ENCODE measurements at places on chromosomes 11 and 22. TPM values are rescaled to one million over a fixed set of nuclear protein-coding genes. Genes with fewer than 3 reads are reported as not detected.

DNA sequence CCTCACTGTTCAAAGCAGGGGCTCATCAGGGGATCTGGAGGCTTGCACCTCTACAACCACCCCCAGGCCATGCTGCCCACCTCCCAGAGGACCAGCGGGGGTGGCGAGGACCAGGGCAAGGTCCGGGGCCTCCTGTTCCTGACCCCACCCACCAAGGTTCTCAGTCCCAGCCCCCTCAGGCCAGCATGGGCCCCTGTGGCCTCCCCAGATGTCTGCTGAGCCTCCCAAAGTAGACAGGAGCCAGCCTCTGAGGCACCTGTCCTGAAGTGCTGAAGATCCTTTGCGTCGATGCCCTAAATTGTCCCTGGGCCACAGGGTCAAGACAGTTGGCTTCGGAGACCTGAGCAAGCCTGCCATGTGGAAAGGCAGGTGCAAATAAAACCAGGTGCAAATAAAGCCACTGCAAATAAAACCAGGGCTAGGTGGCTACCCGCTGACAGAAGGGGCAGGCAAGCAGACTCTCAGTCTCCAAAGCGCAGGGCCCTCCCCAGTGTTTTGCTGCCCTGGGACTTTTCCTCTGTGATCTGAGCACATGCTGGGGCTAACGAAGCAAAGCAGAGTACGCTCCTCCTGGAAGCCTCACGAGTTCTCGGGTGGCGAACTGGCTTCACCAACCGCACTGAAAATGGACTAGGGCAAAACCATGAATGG is 22.4 kb upstream of the ARFGAP3 start:
- no peaks in the 10 kb centered on the region for H3K27me3 ChIP-seq
- no peak for DNase-seq
- peaks cover 6% of the 10 kb centered on the region for H3K4me1 ChIP-seq

DNA sequence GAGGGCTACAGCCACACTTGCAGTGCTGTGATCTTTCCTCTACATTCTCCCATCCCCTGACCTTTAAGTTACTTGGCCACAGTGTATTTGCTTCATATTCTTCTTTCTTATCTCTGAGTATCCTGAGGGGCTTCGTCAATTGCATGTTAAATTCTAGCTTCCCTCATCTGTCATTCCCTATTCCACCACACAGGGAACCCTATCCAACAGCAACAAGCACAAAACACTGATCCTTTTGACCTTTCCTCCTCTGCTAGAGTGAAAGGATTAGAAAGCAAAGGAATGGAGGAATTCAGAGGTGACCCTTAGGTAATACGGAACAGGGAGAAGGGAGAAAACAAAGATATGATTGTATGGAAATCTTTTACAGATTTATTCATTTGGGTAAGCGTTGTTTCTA is 1061.7 kb upstream of the TENM4 start:
- H3K4me1 ChIP-seq = no peaks in the 10 kb centered on the region
- H3K27me3 ChIP-seq = no peaks in the 10 kb centered on the region
- no peak overlapping the region for H3K27ac ChIP-seq
- no peaks in the 10 kb centered on the region for H3K36me3 ChIP-seq

- peaks cover 100% of the 10 kb centered on the region for H3K4me1 ChIP-seq
- no peak for DNase-seq
- H3K36me3 ChIP-seq = peaks cover 9% of the 10 kb centered on the region
- no peaks in the 10 kb centered on the region for H3K27me3 ChIP-seq
These were observed 24.9 kb downstream of the PICALM start for GRCh38 chr11:86043765-86044503.

Gene DGAT2
- 3.5 TPM for polyA plus RNA-seq

- no peaks in the 10 kb centered on the region for H3K27me3 ChIP-seq
- peak overlapping the region; percentile 97 for H3K27ac ChIP-seq
- peaks cover 31% of the 10 kb centered on the region for H3K4me1 ChIP-seq
- peaks cover 34% of the 10 kb centered on the region for H3K36me3 ChIP-seq
These were observed 7.7 kb upstream of the NEAT1 start for GRCh38 chr11:65414776-65415498.

DNA sequence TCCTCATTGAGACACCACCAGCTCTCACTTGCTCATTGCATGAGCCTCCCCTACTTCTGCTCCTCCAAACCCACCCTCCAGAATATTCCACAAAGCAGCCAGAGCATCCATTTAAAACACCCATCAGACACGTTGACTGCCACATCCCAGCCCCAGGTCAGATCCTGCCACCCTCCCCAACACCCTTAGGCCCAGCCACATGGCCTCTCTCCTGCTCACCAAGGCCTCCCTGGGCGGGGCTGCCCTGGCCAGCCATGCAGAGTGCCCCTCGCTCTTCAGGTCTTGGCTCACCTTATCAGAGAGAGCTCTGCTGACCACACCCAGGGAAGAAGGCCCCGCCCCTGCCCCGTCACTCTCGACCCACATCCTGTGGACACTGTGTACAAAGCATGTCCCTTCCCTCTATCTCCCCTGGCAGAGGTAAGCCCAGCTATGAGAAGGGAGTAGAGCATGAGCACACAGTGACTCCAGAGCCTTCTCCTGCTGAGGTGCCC is 106.8 kb downstream of the MICAL3 start:
- peaks cover 61% of the 10 kb centered on the region for H3K4me1 ChIP-seq
- H3K36me3 ChIP-seq = no peaks in the 10 kb centered on the region
- no peak overlapping the region for H3K4me3 ChIP-seq
- no peaks in the 10 kb centered on the region for H3K27me3 ChIP-seq
- DNase-seq = peak; percentile 87

Gene HEPACAM
- 0.04 TPM for polyA plus RNA-seq

Gene OR52E8
- not detected for polyA plus RNA-seq

DNA sequence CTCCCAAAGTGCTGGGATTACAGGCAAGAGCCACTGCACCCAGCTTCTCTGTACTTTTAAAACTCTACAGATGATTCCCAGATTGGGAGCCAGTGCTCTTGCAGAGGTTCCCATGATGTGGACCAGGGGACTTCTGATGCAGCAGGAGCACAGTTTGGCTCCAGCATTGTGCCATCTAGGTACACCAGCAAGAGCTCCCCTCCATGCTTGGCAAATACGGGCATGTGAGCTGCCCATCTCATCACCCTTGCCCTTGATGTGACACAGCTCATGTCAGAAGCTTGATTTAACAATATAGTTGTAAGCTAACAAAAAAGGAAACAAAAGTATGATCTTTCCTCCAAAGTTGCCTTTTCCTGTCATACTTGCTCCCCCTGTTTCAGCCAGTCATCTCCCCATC is 28.7 kb downstream of the SNU13 start:
- H3K4me1 ChIP-seq = no peaks in the 10 kb centered on the region
- H3K4me3 ChIP-seq = no peak overlapping the region
- no peak overlapping the region for H3K27ac ChIP-seq
- peaks cover 100% of the 10 kb centered on the region for H3K36me3 ChIP-seq
- DNase-seq = no peak

GRCh38 chr11:80748207-80748925 is 1307.5 kb upstream of the TENM4 start:
- H3K27me3 ChIP-seq = no peaks in the 10 kb centered on the region
- H3K36me3 ChIP-seq = no peaks in the 10 kb centered on the region
- H3K4me3 ChIP-seq = no peak overlapping the region
- no peak overlapping the region for H3K27ac ChIP-seq

- no peaks in the 10 kb centered on the region for H3K36me3 ChIP-seq
- no peak overlapping the region for H3K27ac ChIP-seq
- DNase-seq = no peak
- H3K4me3 ChIP-seq = no peak overlapping the region
These were observed 44.8 kb downstream of the SLN start for GRCh38 chr11:107666911-107667613.

Gene GGTLC2
- not detected for polyA plus RNA-seq

GRCh38 chr11:19957294-19957943 is 202.9 kb downstream of the DBX1 start:
- no peak overlapping the region for H3K4me3 ChIP-seq
- H3K27me3 ChIP-seq = no peaks in the 10 kb centered on the region
- H3K36me3 ChIP-seq = no peaks in the 10 kb centered on the region
- no peak for DNase-seq
- H3K4me1 ChIP-seq = no peaks in the 10 kb centered on the region

Gene MGAT3
- 1.5 TPM for polyA plus RNA-seq

DNA sequence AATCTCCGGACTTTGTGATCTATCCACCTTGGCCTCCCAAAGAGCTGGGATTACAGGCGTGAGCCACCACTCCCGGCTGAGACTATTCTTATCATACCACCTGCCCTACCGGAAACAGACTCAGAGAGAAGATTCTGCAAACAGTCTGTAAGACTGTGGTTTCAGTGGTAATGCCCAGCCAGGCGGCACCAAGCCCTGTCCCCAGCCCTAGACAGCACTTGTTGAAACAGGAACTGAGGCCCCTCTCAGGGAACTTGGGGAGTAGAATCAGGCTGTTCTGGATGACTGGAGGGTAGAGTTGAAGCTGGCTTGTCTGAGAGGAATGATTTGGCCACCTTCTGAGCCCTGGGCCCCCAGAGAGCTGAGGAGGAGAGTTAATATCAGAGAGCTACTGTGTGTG is 1.3 kb upstream of the INSC start:
- H3K36me3 ChIP-seq = no peaks in the 10 kb centered on the region
- peaks cover 37% of the 10 kb centered on the region for H3K4me1 ChIP-seq
- peak; percentile 89 for DNase-seq
- no peak overlapping the region for H3K4me3 ChIP-seq
- H3K27ac ChIP-seq = no peak overlapping the region

Gene IL17REL
- polyA plus RNA-seq = 0.33 TPM

- H3K36me3 ChIP-seq = no peaks in the 10 kb centered on the region
- H3K27me3 ChIP-seq = no peaks in the 10 kb centered on the region
- no peak for DNase-seq
- H3K4me1 ChIP-seq = no peaks in the 10 kb centered on the region
These were observed 46.8 kb downstream of the BTG4 start for GRCh38 chr11:111465400-111465799.

Gene OR51F1
- polyA plus RNA-seq = not detected

DNA sequence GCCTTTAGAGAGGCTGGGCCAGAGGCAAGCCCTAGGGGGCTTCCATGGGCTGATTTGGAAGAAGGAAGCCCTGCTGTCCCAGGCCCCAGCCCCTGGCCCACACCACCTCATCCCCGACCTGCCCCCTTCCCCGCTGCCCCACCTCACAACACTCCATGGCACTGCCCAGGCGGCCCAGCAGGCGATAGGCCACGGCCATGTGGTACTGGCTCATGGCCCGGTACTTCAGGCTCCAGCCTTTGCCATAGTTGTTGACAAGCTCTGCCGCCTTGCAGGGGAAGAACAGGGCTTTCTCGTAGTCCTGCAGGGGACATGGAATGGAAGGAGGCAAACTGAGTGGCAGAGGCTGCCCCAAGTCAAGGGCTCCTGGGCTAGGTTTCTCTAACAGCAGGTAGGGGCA is 6.4 kb downstream of the RAPSN start:
- H3K4me1 ChIP-seq = no peaks in the 10 kb centered on the region
- DNase-seq = no peak
- H3K4me3 ChIP-seq = no peak overlapping the region
- H3K36me3 ChIP-seq = no peaks in the 10 kb centered on the region
- H3K27me3 ChIP-seq = no peaks in the 10 kb centered on the region

- H3K27ac ChIP-seq = no peak overlapping the region
- DNase-seq = no peak
- H3K27me3 ChIP-seq = no peaks in the 10 kb centered on the region
- H3K4me3 ChIP-seq = no peak overlapping the region
- no peaks in the 10 kb centered on the region for H3K36me3 ChIP-seq
These were observed 72.9 kb upstream of the EED start for GRCh38 chr11:86171627-86172026.

Measured in spleen (tissue), 13 donors.